ENCODE measurements at places on chromosomes 6 and 20.

GRCh38 chr6:156917213-156917612 is 140.0 kb downstream of the ARID1B start:
- DNase-seq, result no peak

DNA sequence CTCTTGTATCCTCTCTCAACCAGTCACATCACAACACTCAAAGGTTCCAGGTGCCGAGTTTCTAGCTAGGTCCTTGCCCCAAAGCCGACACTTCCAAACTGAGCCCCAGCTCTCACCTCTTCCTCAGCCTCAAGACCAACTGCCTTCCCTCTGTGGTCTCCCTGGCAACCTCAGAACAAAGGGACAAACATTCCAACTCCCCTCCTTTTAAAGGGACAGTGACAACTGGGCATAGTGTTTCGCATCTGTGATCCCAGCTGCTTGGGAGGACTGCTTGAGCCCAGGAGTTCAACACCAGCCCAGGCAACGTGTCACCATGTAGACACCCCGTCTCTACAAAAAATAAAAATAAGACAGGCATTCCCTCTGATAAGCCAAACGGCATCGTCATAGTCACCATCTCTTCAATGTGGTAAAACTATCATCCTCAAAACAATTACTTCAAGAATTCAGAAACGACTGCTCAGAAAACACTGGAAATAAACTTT is 11.3 kb downstream of the DIDO1 start:
- DNase-seq, result no peak

GRCh38 chr6:52261229-52261628 is 16.9 kb upstream of the IL17F start:
- no peak for DNase-seq

DNA sequence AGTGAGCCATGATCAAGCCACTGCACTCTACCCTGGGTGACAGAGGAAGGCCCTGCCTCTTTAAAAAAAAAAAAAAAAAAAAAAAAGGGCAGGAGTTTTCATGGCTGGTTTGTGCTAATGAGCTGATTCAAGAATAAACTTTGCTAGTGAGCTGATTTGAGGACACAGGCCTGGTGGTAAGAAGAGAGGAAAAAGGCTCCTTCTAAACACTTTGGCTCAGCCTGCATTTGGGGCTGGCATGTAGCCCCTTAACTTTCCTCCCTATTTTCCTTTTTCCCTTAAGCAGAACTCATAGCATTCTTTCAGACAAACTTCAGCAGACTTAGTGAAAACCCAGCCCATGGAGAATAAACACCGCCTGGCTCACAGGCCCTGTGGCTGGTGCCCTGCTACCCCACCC is 432.7 kb downstream of the PTPRT start:
- no peak for DNase-seq

- DNase-seq, result no peak
These were observed 3.2 kb downstream of the USP45 start for GRCh38 chr6:99512033-99512432.

DNA sequence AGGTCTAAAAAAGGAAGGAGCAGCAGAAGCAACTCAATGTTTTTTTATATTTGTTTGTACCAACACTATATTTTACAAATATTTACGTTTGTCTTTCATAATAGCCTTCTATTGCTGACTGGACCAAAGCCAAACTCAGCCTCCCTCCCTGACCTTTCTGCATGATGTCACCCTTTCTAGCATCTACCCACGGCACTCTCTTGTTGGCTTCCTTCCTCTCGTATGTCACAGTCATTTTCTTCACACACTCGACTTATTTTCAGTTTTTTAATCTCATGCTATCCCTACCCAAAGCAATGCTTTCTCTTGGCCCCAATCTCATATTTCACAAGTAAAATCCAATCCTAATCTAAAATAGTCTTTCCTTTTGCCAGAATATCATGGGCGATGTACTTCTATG is 16.3 kb upstream of the FAM8A1 start:
- DNase-seq, result no peak

- DNase-seq, result no peak
These were observed 3.6 kb downstream of the GTSF1L start for GRCh38 chr20:43723186-43723585.

- DNase-seq, result no peak
These were observed 191.5 kb downstream of the PREX1 start for GRCh38 chr20:48636301-48636700.

GRCh38 chr6:108570517-108570916 is 9.8 kb downstream of the FOXO3 start:
- no peak for DNase-seq
